ENCODE measurements at places on chromosomes 7 and 10.

GRCh38 chr7:24659505-24659904 lies 86.3 kb downstream of the PALS2 start:
- no peak for DNase-seq

DNA sequence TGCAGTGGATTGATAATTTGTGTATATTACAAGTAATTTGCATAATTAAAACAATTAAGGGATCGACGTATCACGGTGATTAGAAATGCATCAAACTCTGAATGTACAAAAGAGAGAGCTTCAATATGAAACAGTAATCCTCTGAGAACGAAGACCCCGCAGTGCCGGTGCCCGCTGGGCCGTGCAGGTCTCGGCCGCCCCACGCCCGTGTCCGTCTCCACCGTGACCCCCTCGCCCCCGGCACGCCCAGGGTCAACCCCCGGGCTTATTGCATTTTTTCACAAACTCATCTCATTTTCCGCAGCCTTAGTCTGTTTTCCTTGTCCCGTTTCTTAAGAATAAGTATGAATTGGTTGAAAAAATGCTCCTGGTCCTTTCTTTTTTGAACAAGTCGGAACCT lies 218.6 kb downstream of the TCERG1L start:
- DNase-seq = no peak

GRCh38 chr10:113425541-113425951 lies 127.3 kb upstream of the HABP2 start:
- peak; percentile 39 for DNase-seq

DNA sequence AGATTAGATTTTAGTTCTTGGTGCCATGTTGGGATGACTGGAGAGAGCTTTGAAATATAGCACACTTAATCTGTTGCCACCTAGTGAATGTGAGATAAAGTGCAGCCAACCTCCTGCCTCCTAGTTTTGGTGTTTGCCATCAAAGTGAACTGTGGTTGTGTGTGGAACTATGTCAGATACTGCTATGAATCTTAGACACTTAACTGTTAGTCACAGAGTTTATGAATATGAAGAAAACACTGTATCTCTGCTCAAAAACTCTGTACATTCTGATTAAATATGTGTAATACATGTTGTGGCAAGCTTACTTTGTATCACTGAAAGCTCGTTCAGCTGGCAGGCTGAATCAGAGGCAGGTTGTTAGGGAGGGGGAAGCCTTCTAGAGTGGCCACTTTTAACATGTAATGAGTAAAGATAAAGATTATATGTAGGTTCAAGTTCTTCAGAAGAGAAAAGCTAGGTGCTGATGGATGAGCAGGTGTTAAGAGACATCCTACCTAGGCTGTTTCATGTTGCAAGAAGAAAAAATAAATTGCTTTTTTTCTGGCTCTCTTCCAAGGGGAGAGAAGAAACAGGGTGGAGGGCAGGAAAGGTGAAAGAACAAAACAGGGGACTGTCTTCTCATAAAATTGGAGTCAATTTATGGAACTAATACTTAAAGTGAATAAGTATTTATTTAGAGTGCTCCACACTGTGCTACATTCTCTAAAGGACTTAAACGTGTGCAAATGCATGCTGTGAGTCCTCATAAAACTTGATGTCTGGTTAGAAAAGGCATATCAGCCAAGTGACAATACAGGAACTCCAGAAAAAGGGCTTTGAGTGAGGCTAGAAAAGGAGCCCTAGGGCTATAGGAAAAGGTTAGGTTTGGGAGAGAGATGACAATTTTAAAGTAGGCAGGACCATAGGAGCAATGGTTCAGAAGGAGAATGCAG lies 14.1 kb upstream of the LAMB1 start:
- DNase-seq = no peak

DNA sequence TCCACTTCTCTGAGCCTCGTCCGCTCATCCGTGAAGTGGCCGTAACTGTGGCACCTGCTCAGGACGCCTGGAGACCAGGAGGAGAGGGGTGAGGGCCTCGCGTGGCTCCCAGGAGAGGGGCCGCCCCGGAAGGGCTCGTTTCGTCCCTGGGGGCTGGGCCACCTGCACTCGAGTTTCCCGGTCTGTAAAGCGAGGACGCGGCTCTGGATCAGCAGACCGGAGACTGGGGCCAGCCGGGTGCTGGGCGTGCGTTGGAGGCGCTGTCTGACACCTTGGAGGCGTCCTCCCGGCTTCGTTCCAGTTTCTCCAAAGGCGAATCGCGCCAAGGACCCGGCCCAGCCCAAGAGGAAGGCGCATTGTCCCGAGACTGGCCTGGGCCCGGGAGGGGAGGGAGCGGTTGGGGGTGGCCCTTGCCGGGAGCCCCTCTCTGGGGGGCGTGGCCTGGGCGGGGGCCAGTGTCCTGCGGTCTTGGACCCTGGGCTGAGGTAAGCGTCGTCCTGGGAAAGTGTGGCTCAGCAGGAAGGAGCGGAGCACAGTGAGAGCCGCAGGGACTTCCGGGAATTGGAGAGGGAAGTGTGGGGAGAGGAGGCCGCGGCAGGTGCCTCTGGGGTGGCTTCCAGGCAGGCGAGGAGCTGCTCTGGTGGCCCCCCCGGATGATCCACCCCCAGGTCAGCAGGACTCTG lies 89.6 kb downstream of the FOXL3 start:
- no peak for DNase-seq

GRCh38 chr7:132077971-132078685 lies 498.1 kb downstream of the PLXNA4 start:
- DNase-seq = no peak

DNA sequence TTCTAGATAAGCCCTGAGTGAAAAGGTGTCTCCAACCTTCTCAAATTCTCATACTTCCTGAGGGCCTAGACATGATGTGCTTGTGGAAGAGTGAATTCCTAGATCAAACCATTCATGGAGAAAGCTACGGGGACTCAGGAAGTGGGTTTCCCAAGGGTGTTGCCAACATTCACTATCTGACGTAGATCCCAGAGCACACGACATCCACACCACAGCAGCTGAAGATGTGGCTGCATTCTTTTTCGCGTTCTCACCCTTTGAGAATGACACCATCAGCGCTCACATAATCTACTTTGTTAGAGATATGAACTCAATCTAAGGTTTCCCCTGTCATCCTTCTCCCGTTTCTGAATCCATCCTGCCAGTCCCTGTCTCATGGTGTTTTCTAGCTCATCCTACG lies 290.8 kb downstream of the DNAJB6 start:
- DNase-seq = no peak

- no peak for DNase-seq
Measured at GRCh38 chr7:78121888-78122287, 323.3 kb downstream of the PHTF2 start.

DNA sequence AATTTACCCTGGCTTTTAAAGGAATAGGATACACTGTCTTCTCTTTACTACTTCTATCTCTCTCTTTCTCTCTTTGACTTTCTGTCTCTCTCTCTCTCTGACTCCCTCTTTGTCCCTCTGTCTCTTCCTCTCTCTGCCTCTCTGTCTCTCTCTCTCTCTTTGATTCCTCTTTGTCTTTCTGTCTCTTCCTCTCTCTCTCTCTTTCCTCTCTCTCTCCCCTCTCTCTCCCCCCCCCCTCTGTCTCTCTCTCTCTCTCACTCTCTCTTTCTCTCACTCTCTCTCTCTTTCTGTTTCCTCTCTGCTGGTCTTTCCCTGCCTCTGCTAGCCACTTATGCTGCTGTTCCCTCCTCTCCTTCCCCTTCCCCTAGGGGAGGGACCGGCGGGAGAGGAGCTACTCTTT lies 149.0 kb downstream of the LYZL1 start:
- no peak for DNase-seq

- no peak for DNase-seq
Measured at GRCh38 chr10:114138581-114138980, 35.4 kb downstream of the CCDC186 start.

DNA sequence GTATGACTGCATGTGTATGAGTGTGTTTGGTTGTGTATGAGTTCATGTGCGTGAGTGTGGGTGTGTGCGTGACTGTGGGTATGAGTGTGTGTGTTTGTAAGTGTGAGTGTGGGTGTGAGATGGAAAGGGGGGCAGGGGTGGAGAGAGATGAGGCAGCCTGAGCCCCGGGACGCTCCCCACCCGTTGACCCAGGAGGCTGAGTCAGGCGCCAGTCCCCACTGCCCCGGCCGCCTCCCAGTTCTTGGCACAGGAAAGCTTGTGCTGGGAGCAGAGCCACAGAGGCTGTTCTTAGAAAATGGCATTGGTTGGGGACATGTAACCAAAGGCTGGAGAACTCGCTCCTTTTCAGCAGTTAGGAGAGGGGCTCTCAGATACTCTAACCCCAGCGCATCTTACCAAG lies 27.8 kb upstream of the NUB1 start:
- no peak for DNase-seq

DNA sequence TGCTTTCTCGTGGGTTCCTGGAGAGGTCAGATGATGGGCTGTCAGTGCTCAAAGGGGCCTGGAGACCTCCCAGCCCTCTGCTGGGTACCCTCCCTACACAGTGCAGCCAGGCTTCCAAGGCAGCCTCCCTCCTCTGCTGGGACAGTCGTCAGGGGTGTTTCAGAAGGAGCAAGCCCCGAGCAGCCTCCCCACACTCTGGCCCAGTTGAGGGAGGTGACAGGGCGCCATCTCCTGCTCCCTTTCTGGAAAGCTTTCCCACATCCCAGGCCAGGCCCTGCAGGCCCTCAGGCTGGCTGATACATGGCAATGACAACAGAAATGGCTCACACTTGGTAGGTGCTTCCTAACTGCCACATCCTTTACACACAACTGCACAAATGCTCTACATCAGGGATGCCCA lies 32.1 kb downstream of the KCNMA1 start:
- no peak for DNase-seq

GRCh38 chr7:74587435-74588126 lies 69.9 kb upstream of the GTF2I start:
- peak; percentile 35 for DNase-seq

GRCh38 chr7:137151041-137151689 lies 192.4 kb downstream of the PTN start:
- no peak for DNase-seq

GRCh38 chr10:45558425-45558824 lies 114.1 kb downstream of the ZFAND4 start:
- DNase-seq = no peak

DNA sequence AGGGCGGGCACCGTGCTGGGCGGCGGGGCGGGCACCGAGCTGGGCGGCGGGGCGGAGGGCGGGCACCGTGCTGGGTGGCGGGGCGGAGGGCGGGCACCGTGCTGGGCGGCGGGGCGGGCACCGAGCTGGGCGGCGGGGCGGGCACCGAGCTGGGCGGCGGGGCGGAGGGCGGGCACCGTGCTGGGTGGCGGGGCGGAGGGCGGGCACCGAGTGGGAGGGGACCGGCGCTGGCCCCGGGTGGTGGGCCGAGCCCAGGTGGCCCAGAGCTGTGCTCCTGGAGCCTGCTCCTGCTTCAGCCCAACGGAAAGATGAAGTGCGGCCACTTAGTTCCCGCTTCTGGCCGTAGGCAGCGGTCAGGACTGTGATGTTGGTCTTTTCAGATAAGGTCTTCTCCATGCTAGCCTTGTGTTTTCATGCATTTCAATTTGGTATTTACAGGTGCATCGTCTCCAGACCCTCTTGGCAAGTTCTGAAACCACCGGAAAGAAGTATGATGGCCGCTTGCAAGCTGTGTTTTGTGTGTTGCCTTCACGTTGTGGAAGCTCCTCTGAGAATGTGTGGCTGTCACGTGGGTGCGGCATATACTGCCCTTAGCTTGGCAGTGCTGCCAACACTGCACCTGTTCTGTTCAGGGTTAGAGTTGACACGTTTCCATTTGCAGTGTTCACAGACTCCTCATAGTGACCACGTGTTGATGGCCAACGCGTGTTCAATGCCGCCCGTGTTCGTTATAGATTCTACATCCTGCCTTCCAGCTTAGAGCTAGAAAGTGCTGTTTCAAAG lies 25.2 kb downstream of the IQCE start:
- DNase-seq = no peak

GRCh38 chr10:31884386-31884785 lies 44.2 kb downstream of the ARHGAP12 start:
- no peak for DNase-seq

- DNase-seq = no peak
Measured at GRCh38 chr10:98287321-98287720, 19.3 kb upstream of the LOXL4 start.

- DNase-seq = no peak
Measured at GRCh38 chr7:132638000-132638399, 61.7 kb upstream of the PLXNA4 start.

GRCh38 chr10:72561745-72562166 lies 64.1 kb downstream of the MICU1 start:
- no peak for DNase-seq

GRCh38 chr10:102291221-102291905 lies 46.0 kb downstream of the GBF1 start:
- no peak for DNase-seq

DNA sequence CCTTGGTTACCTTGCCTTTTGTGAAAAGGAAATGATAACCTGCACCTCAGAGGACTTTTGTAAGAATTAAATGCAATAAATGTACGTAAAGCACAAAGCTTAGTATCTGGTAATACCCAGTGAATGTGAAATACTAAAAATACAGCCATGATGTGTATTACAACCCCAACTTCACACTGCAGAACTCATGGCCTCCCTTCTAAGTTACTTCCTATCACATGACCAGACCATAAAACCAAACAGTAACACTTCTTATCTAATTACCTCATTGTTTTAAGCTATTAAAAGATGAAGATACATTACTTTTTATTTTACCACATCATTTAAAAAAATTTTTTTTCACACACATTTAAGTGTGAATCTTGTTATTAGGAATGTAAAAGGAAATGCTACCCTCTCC lies 29.0 kb downstream of the VPS41 start:
- DNase-seq = no peak

GRCh38 chr10:101285519-101286070 lies 56.3 kb upstream of the LBX1 start:
- DNase-seq = peak; percentile 95

DNA sequence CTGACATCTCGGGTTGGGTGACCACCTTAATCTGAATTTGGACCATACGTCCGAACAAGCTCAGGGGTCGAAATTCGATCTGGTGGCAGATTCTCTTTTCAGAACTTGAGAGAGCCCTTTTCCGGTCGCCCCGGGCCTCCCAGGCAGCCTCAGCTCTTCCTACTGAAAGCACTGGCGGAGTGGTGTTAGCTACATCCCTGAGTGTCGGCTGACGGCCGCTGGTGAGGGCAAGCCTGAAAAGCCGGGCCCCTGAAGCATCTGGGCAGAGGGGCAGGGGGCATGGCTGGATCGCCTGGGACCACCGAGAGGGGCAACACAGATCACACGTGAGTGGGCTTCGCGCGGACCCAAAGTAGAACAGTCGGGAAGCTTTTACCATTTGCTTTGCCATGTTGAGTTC lies 116.1 kb downstream of the SMURF1 start:
- no peak for DNase-seq

GRCh38 chr10:93766918-93767317 lies 9.2 kb downstream of the LGI1 start:
- DNase-seq = no peak

DNA sequence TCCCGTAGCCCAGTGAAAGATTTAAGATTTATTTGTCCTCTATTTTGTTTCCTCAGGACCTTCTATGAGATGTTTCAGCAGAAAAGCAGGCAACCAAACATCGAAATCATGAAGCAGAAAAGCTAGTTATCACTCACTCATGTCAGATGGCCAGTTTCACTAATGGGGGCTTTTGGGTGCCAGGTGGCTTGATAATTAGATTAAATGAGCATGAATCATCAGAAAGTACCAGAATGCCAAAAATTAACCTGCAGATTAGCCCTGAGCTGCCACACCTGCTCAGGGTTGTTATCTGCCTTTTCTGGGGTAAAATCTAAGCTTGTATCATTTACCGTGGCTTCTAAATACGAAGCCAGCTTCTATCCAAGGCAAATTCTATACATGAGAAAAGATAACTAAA lies 1017.5 kb downstream of the XPNPEP1 start:
- no peak for DNase-seq

All from NCI-H510A (cell line).